HTR-8/SVneo (cell line): ENCODE measurements at places on chromosomes 11 and 22.

GRCh38 chr22:25137577-25138525, 61.8 kb upstream of the CRYBB3 start:
- DNase-seq: no peak

DNA sequence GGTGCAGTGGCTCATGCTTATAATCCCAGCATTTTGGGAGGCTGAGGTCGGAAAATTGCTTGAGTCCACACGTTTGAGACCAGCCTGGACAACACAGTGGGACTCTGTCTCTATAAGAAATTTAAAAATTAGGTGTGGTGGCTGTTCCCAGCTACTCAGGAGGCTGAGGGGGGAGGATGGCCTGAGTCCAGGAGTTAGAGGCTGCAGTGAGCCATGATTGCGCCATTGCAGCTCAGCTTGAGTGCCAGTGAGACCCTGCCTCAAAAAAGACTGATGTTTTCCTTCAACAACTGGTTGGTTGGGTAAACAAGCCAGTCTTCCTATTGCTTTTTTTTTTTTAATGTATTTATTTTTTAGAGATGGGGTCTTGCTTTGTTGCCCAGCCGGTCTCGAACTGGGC, 9.2 kb downstream of the XBP1 start:
- DNase-seq: no peak

DNA sequence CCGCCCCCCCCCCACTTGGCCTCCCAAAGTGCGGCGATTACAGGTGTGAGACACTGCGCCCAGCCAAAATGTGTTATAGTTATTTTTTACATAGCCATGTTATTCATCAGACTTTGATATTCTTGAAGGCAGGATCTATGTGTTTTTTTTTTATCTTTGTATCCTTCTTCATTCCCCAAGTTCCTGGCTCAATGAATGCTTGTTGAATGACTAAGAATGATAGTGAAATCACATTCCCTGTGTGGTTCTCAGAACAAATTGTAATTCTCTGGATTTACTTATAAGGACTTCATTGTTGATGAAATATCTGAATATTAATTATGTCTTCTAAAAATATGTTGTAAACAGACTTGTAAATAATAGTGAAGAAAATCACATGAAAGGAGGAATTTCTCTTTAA, 33.5 kb downstream of the MMP7 start:
- DNase-seq: no peak

DNA sequence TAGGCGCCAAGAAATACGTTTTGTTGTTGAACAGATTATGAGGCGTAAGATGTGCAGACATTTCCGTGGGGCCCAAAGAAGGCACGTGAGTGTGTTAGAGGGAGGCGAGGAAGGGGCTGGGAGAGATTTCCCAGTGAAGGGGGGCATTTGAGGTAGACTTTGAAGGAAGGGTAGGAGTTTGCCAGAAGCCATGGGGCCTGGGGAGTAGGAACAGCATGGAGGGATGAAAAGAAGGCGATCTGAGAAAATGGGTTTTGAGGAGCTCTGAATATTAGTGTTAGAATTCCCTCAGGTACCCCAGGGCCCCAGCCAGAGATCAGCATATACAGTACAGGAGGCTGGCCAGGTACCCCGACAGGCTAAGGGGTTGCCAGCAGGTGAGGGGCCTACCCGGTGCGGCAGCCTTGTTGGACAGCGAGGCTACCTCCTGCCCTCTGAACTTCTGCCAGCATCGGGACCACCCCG, 414 bp upstream of the MIEF1 start:
- no peak for DNase-seq

- DNase-seq: no peak
Measured at GRCh38 chr11:57491371-57492061, 24.0 kb downstream of the SLC43A1 start.

- no peak for DNase-seq
Measured at GRCh38 chr11:3022300-3022967, 30.3 kb upstream of the NAP1L4 start.

DNA sequence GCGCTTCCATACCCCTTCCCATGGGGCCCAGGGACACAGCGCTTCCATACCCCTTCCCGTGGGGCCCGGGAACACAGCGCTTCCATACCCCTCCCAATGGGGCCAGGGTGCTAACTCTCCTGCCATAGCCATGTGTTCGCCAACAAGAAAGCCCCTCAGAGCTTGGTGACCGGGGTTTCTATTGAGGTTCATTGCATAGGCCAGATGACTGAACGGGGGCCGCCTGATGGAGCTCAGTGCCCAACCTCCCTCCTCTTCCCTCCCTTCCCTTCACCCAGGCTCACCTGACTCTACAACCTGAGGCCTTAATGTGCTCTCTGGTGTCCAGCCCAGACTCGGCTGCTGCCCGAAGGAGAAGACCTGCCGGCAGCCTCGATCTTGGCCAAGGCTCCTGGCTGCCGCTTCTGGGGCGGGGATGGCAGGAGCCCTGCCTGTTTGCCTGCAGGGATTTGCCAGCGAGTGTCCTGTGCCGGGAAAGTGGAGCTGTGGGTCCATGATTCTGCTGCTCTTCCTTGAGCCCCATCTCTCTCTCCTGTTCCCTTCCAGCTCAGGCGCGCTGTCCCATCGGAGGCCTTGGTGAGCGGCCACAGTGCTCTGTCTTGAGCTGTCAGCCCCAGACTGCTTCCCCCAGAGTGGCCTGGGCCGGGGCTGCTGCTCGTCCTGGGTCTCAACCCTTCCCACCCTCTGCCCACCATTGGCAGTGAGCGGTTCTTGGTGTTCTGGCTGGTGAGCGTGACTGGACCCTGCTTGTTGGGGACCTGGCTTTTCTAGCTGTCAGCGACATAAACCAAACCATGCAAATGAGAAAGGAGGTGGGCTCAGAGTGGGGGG, 267.0 kb downstream of the TBC1D22A start:
- no peak for DNase-seq

DNA sequence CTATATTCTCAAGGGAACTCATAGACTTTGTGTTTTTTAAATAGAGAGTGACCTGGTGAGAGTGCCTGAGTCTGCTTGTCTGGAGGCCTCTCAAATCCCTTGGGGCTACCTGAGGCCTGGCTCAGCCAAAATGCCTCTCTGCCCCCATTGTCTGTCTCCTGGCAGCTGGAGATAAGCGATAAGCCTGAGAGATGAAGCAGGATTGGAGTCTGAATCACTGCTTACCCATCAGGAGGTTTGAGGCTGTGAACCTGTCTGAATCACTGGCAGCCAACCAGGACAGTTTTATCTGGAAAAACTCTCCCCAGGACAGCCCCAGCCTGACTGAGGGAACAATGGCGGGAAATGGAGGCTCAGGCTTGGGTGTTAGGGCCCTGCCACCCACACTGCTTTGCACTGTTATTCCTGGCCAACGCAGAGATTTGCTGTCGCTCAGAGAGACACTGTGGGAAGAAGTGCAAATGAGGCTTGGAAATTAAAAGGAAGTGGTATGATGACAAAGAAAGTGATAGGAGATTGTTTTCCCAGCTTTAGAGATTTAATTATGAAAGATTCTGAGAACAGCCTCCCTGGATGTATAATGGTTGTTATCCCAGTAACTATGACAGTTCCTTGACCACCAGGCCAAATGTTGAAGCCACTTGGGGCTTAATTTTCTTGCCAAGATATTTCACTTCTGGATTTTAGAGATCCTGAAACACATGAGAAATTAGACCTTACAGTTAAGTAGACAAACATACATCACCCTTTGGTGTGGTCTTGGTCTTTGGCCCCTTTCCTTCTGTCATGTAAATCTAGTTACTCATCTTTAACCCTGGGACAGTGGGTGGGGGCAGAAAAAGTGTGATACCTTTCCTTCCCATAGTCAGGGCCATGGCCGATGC, 102.1 kb downstream of the RASSF10 start:
- peak; percentile 34 for DNase-seq

DNA sequence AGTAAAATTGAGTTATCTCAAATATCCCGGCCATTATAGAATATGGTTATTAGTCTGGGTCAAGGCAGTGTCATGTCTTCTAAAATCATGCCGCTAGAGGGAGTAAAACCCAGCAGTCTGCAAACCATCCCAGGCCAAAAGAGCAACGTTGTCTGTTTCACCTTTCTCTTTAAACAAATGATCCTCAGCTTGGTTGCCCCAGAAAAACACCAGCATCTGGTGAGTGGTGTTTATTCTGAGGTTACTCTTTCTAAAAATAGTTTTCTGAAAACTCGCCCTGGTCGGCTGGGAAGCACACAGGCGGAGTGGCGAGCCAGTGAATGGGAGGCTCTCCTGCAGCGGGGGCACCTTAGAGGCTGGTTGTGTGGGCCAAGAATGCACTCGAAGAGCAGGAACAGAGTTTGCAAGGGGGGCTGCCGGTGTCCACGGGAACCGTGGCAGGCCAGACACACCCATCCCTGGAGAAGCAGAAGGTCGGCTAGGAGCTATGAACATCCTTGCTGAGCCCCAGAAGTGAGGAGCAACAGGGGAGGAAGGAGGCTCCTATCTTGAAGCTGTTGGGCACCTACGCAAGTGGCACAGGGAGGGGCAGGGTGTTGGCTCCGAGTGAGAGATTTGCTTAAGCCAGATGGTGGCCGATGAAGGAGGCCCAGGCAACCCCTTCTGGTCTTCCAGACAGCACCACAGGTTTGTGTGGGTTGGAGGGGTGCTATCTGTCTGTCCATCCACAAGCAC, 297.1 kb downstream of the ETS1 start:
- DNase-seq: peak; percentile 58

- DNase-seq: no peak
Measured at GRCh38 chr11:1927848-1928469, 8.5 kb downstream of the TNNT3 start.

- DNase-seq: no peak
Measured at GRCh38 chr22:47750086-47750485, 987.6 kb downstream of the TBC1D22A start.

DNA sequence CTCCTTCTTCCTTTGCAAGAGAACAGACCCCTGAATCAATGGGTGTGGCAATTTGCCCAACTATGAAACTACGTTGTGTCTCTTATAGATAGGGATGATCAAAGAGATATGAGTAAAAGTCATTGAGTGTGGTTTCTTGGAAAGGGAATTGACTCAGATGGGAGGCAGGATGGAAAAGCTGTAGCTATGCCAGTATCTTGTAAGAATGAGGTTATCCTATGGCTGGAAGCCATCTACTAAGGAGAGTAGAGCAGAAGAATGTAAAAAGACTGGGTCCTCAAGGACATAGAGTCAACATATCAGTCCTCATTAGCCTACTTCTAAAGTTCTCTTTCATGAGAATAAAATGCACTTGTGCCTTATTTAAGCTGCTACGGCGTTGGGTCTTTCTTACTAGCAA, 78.9 kb upstream of the POU2AF2 start:
- no peak for DNase-seq
